IPS-NIHi11 (cell line): ENCODE measurements at places on chromosomes 12 and 14.

DNA sequence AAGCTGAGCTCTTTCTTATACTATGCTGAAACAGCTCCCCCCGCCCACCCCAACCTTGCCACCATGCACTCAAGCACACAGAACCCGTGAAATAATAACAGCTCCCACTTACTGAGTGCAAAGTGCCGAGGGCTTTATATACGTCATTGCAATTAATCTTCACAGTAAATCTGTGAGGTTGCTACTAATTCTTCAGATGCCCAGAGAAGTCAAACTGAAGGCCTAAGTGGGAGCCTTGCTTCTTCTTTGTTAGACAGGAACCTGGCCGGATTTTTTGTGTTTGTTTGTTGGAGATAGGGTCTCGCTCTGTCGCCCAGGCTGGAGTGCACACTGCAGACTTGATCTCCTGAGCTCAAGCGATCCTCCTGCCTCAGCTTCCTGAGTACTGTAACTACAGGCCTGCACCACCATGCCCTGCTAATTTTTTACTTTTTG, 34.0 kb downstream of the VCPKMT start:
- no peak for DNase-seq

DNA sequence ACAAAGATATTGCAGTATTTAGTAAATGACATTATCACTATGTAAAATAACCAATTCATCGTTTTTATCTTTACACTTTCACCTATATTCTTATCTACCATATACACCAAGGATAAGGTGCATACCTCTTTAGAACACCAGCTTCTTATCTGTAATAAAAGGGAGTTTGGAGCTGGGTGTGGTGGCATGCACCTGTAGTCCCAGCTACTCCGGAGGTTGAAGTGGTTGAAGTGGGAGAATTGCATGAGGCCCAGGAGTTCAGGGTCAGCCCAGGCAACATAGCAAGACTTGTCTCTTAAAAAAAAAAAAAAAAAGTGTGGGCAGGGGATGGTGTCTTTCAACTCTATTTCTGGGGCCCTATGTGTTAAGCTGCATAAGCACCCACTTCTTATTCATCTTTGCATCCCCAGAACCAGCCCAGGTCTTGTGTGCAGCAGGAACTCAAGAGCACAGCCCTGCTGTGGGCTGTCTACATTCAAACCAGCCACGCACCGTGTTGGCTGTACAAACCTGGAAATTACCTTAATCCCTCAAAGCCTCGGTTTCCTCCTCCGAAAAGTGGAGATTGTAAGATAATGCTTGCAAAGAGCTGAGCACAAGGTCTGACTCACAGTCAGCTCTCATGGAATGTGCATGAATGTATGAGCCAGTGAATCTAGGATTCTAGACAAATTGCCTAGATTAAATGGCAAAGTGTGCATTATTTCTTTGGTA, 256.6 kb upstream of the FOXN3 start:
- DNase-seq, result no peak

DNA sequence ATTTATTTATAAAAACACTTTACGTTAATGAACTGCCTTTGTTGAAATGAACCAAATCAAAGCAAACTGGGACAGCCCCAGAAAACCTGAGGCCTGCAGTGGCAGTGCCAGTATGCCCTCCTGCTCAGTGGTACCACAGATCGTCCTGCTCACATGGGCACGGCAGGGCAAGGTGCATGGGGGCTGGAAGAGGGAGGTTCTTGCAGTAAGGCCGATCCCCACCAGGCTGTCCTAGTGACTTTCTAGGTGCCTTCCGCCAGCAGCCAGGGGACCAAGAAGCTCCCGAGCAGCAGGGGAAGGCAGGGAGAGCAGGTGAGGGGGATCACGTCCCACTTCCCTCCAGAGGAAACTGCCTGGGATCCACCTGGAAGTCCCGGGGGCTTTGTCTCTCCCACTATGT, 63.9 kb downstream of the TESC start:
- peak; percentile 37 for DNase-seq

- no peak for DNase-seq
These were observed 1222.3 kb upstream of the SEL1L start for GRCh38 chr14:82755923-82756322.

GRCh38 chr12:49219417-49220026, 30.6 kb upstream of the TUBA1A start:
- DNase-seq, result no peak

DNA sequence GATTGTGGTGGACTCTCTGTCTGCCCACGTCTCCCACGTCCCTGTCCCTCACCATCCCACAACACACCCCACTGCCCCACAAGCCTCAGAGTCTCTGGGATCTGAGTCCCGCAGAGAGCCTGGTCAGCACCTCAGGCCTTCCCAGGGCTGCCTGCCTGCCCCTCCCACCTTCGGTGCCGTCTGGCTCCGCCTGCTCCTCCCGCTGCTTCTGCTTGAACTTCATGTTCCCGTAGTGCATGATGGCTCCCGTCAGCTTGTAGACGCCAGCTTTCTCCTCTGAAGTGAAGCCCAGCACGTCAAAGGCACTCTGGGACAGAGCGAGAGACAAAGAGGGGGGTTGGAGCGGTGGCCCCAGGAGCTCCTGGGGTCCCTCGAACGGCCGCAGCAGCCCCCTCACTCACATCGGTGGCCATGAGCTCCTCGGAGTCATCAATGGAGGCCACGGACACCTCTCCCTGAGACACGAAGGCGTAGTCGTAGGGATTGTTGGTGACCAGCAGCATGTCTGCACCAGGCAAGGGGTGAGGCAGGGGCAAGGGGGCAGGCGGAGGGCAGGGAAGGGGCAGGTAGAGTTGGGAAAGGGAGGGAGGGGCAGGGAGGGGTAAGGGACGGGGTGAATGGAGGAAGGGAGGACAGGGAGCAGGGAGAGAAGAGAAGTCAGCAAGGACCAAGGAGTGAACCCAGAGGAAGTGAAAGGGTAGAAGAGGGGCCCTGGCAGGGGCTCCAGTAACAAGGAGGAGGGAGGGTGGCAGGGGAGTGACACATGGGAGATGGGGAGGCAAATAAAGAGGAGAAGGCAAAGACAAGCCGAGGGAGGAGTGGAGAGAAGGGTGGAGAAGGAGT, 5.6 kb downstream of the MYH6 start:
- peak; percentile 43 for DNase-seq

DNA sequence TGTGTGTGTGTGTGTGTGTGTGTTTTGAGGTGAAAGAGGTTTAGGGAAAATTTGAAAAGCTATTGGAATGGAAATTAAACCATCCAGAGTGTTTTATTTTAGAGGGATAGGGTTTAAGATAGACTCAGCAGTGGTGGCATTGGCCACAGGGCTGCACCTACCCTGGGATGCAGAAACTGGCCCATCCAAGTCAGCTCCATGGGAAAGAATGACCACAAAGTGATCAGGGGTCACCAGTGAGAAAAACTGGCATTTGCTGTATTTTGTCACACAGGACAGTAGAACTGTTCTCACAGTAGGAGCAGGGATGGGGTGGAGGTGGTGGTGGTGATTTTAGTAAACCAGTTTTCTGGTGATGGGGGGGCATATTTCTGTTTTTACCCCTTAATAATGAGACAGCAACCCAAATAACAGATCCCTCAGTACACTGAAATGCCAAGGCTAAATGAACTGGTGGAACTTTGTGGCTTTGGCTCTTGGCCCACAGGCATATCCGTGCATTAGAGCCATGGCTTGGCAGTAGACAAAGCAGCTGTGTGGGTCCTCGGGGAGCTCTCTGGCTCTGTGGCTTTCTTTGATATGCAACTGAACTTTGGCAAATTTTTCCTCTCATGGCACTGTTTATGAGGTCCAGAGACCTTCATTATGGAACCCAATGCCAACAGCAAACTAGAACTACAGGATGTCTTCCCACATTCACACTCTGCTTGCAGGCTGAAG, 348.3 kb downstream of the ZFP36L1 start:
- no peak for DNase-seq

- DNase-seq, result no peak
These were observed 3.0 kb downstream of the HSP90B1 start for GRCh38 chr12:103933237-103933636.

- DNase-seq, result peak; percentile 25
These were observed 127.4 kb downstream of the KTN1 start for GRCh38 chr14:55707365-55707804.

GRCh38 chr12:22481547-22482104, 62.7 kb downstream of the C2CD5 start:
- peak; percentile 8 for DNase-seq

- DNase-seq, result no peak
These were observed 15.8 kb upstream of the RAN start for GRCh38 chr12:130856088-130856487.
